ENCODE measurements at places on chromosomes 6 and 20.

DNA sequence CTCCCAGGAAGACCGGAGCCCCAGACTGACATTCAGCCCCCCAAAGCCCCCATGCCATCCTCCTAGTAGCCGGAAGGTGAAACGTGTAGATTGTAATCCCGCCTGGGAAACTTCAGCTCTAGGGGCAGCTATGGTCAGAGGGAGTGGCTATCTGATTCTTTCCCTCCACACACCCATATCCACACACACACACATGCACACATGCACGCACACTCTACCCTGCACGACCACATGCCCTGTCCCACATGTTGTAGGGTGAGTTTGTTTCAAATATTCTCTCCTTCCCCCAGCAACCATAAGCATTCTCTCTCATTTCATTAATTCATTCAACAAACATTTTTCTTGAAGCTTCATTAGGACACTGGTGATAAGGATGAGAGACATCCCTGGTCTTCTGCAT is 42.2 kb downstream of the MAFB start:
- DNase-seq, result no peak

GRCh38 chr6:17577059-17577458 is 23.0 kb upstream of the FAM8A1 start:
- DNase-seq, result no peak

GRCh38 chr20:38001173-38001875 is 31.9 kb downstream of the TTI1 start:
- DNase-seq, result no peak

GRCh38 chr6:9783567-9783966 is 631.3 kb downstream of the TFAP2A start:
- DNase-seq, result no peak

- no peak for DNase-seq
Observed at GRCh38 chr6:111478749-111479148, 4.3 kb downstream of the REV3L start.

DNA sequence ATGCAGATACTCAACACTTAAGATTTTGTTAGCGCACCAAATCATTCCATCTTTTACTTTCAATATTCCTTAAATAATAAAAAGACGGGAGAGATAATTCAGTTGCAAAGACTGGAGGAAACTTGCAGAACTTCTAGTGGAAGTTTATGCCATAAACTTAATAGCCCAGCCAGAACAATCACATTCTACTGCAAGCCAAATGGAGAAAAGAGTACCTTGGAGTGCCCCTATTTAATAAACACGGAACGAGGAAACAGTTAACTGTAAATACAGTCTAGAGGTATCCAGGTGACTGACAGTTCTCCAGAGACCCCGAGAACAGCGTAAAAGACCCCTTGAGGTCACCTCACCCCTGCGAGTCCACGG is 635 bp downstream of the SLC35B3 start:
- DNase-seq, result no peak

- DNase-seq, result no peak
Observed at GRCh38 chr6:47525330-47526057, 47.9 kb downstream of the CD2AP start.

- no peak for DNase-seq
Observed at GRCh38 chr6:6176127-6176526, 144.3 kb downstream of the F13A1 start.

DNA sequence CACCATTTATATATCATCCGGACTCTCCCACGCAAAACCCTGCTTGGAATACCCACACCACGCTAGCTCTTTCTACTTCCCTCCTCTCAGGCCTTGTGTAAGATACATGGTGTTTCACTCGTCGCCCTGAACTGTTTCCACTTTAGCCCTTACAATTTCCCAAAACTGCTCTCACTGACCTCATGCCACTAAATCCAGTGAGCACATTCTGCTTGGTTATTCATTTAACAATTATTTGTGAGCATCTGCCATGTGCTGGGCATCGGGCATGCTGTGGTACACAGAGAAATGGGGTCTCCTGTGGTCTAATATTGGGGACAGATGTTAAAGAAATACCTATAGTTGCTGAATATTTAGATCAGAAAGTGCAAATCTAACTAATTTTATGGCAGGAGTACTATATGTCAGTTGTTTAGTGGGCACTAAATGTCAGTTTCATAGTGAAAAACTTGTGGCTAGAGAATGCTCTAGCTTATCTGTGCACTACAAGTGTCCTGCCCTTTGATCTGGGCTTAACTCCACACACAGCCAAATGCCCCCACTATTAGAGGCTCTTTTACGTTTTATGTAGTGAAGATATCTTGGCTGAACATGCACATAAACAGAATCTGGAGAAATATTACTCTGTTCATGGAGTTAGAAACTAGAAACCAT is 41.0 kb downstream of the PLEKHG1 start:
- DNase-seq, result no peak

- no peak for DNase-seq
Observed at GRCh38 chr6:158780246-158780884, 38.8 kb downstream of the EZR start.

DNA sequence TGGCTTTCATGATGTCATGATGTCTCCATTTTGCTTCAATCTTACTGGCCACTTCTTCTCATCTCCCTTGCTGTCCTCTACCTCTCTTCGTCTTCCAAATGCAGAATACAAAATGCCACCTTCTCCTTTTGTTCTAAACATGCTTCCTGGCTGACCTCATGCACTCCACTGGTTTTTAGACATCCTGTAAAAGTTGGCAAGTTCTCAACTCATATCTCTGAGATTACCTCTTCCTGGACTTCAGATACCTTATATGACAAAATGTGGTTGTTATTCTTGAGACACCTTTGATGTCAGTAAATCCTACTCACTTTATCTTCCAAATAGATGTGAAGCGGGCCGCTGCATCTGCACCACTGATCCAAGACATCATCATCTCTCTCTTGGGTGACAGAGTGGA is 212.7 kb upstream of the FOXA2 start:
- no peak for DNase-seq

- no peak for DNase-seq
Observed at GRCh38 chr6:39381550-39382140, 59.1 kb upstream of the KCNK16 start.

- DNase-seq, result no peak
Observed at GRCh38 chr6:2714111-2714895, 36.4 kb downstream of the MYLK4 start.

DNA sequence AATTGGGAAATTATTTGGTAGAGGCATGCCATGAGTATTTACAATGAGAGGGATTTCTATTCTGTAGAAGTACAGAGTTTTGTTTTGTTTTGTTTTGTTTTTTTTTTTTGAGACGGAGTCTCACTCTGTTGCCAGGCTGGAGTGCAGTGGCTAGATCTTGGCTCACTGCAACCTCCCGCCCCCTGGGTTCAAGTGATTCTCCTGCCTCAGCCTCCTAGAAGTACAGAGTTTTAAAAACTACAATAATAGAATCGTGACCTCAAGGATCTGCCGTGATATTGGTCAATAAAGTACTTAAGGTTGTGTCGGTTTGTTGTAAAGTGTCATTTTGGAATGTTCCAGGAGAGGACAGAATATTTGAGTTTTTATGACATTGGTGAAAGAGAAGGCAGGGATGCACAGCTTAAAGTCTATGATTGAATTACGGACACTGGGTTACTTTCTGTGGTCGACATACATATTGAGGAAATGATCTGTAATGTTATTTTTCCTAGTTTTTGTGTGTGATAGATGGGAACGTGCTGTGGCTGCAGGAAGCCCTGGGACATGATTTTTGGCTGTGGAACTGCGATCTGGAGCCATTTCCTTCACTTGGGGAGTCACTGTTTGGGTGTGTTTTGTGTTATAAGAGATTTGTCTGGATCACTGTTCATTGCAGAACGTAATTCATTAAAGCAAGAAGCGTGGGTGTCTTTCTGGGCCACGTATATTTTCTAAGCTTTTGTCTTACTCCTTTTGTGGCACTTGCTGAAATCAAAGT is 59.6 kb downstream of the TIAM2 start:
- no peak for DNase-seq

GRCh38 chr20:50220894-50221365 is 30.3 kb downstream of the CEBPB start:
- no peak for DNase-seq

GRCh38 chr6:123879749-123880148 is 76.1 kb downstream of the NKAIN2 start:
- DNase-seq, result no peak

DNA sequence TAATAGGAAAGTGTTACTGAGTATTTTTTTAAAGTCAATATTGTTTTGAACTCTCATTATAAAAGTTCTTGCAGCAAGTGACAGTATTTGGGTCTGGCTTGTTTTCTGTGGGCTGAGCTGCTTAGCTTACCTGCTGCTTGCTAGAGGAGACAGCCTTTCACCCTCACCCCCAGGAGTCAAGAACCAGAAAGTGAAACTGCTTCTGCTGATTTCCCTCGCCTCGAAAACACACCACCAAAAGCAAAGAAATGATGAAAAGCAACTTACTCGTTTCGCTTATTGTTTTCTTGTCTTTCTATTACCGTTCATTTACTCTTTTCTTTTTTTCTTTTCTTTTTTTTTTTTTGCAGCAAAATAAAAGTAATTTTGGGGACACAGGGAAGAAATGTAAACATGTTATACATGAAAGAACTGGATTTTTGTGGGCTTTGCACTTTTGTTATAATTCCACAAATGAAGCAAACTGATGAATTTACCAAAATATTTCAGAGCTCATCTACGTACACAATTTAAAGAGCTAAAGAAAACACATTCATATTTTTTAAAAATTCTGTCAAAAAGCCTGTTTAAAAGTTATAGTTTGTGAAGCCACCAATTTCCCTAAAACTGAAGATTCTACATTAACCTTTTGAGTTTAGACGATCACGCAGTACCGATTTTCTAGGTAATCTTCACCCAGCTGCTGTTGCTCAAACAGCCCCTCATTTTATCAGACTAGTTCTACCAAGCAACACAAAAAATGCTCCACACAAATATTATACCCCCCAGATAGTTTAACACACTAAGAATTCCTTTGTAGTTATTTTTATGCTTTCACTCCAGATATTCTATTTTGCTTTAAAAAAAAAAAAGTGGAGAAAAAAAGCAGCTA is 1.7 kb downstream of the SCML4 start:
- DNase-seq, result peak; percentile 72

- DNase-seq, result no peak
Observed at GRCh38 chr20:40960101-40960500, 68.5 kb upstream of the TOP1 start.

DNA sequence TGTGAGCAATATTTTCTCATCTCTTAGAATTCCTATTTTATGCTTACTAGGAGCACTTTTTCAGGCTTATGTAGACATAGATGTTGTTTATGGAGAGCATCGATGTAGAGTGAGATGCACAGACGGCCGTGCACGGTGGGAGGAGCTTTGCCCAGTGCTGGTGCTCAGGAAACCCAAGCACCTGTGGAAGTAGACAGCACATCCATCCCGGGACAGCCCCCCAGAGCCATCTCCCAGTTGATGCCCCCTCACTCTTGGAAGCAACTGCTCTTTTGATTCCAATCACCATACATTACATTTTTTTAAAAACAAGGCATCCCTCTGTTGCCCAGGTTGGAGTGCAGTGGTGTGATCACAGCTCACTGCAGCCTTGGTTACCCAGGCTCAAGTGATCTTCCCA is 143.7 kb downstream of the SMOC2 start:
- DNase-seq, result no peak

DNA sequence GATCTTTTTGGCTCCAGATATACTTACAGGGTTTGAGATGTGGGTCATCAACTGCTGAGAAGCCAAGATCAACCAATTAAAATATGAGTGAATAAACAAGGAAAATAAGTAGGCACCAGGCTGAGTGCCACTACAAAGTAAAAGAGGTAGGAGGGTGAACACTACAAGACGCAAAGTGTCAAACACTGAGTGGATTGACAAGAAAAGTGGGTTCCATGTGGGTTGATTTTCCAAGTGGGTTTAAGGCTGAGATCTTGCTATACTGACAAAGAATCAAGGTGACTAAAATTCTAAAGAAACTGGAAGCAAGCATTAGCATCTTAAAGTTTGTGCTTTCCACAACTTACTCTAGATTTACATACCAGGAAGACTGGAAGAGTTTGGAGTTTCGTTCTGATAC is 160.4 kb upstream of the SPACA1 start:
- DNase-seq, result no peak

- no peak for DNase-seq
Observed at GRCh38 chr6:129370268-129370916, 339.6 kb downstream of the ARHGAP18 start.

- no peak for DNase-seq
Observed at GRCh38 chr20:59165396-59165795, 1.8 kb downstream of the ZNF831 start.

GRCh38 chr6:55473722-55474121 is 105.3 kb downstream of the HMGCLL1 start:
- DNase-seq, result no peak

DNA sequence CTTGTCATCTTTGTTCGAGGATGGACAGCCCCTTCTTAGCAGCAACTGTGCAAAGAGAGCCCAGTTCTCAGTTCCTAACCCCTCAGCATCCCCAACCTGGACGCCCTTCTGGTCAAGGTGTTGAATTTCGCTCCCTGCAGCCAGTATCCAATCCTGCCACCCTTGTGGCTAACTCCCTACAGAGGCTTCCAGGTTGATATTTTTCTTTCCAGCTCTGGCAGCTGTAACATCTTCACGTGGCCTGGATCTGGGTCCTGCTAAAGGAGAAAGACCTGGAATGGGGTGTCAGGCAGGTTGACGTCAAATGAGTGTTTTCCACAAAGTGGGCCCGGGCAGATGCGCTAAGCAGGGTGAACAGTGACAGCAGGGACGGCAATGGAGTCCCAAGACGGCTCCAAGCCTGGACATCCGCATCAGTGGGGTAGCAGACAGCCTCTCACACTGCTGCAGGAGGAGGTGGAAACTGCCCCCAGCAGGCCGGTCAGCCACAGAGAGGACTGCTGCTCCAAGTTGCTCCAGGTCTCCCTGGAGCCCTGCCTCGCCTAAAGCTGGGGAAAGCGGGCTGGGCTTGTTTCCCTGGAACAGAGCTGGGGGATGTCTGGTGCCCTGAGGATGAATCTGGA is 1.0 kb upstream of the YTHDF1 start:
- DNase-seq, result no peak

DNA sequence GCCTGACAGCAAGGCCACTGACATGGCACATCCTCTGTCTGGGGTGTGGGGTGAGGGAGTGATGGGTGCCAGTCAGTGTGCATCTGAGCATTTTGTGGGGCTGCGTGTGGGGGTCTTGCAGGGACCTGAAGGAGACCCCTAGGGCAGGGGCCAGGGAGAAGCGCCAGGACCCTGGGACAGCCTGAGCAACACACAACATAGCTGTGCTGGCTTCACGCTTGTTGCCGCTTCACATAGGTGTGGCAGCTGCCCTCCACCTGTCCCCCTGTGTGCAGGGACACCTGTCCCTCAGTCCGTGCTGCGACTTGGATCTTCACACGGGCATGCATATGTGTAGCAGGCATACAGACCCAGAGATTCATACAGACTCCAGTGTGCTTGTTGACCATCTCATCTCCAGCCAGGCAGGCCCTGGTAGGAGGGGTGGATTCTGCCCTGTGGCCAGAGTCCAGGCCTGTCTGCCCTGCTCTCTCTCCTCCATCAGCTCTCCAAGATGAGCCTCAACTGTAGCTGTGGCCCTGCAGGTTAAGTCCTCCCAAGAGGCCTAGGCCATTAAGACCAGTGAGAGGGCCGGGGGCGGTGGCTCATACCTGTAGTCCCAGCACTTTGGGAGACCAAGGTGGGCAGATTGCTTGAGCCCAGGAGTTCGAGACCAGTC is 3.2 kb upstream of the NPBWR2 start:
- DNase-seq, result no peak

Measured in CD4-positive, alpha-beta T cell treated with Interferon gamma for 1 hour (primary cell).